ENCODE measurements at places on chromosomes 1 and 21.

DNA sequence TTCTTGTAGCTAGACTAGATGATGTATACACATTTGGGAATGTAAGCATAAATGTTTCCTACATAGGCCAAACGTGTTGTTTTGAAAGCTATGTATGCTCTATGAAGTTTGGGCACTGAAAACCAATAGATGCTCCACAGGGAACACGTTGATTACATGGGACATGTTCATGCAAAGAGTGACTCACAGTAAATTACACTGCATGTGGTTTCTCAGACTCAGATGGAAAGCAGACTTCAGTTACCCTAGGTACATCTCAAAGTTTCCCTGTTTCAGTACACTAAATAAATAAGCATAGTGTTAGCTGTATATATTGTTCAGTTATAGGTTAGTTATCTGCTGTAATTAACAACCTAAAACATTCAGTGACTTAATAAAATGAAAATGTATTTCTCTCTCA, 301.9 kb upstream of the RUNX1 start:
- no peak for DNase-seq

GRCh38 chr1:9751971-9752370, 71.8 kb downstream of the CLSTN1 start:
- no peak for DNase-seq

- no peak for DNase-seq
These were observed 38.2 kb downstream of the GLIS1 start for GRCh38 chr1:53700776-53701175.

GRCh38 chr1:203796236-203796605, 798 bp downstream of the ZBED6 start:
- DNase-seq = no peak

DNA sequence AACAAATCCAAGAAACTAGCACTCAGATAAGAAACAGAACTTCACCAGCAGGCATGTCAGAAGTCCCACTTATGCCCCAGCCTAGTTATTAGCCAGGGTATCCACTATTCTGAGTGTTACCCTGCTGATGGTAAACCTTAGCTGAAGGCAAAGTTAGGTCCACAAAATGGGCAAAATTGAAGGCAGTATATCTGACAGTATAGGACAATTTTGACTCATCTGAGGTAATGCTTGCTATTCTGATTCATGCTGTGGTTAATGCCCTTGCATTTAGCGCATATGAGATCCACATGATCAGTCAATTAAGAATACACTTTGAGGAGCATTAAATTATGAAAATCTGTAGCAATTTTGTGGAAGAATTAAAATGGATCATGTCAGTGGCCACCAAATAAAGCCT, 15.1 kb downstream of the IFI44 start:
- DNase-seq = no peak

GRCh38 chr1:20174937-20175666, 10.8 kb upstream of the UBXN10 start:
- no peak for DNase-seq

DNA sequence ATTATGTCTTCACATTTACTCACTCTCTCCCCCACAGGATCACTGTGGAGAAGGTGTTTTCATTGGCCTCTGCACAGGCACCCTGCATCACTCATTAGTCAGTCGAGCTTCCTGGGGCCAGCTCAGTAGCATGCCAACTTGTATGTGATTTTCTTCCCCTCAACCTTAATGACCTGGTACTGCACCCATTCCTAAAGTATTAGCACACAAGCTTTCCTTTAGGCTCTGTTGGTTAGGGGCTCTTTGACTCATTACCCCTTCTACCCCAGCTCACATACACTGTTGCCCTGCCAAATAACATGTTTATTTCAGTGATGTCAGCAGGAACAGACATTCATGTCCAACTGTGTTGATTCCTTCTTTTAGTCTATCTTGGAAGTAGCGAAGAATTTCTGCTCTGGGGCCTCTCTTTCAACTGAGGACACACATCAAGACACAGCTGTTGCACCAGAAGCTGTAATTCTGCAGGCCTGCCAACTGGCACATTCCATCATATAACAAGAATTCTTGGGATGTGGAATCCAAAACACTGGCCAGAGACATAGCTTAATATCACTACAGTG, 603.5 kb upstream of the ADAMTS5 start:
- no peak for DNase-seq

All from liver (tissue), 10 donors.